NCI-H2029 treated with DMSO at 0.1 percent for 48 hours (cell line): ENCODE measurements at places on chromosomes 3 and 15.

DNA sequence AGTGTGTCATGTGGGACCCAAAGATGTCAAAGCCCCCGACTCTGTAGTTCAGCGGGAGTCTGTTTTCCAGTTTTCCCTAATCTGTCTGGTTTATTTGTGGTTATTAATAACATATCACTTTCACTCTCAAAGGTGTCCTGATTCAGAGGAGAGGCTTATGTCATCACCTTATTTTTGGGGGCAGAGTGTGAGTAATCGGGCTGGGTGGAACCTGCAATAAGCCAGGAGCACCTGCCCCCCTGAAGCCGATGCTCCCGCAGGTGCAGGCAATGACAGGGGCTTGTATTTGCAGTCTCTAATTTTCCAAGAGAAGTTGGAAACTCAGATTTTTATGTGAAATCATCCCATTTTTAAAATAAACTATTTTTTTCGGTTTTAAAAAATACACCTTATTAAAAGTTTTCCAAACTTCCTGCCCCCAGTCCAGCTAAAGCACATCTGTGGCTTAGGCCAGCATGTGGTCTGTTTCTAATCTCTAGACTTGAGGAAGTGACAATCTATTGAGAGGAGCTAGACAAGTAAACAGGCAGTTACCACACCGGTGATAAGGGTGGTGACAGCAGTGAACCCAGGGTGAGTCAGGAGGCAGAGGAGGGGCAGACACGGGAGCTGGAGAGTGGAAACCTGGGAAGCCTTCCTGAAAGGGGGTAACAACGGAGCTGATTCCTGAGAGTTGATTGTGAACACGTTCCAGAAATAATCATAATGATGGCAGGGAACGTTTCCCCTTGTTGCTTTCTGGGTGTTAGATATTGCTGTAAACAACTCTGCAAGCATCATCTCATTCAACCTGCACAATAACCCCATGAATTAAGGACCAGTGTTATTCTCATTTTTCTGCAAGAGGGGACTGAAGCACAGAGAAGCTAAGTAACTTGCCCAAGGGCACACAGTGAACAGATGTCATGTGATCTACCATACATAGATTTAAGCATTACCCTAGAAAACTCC, 37.2 kb downstream of the BHLHE40 start:
- DNase-seq, result no peak

GRCh38 chr3:29373131-29373680, 92.3 kb downstream of the RBMS3 start:
- no peak for DNase-seq

- DNase-seq, result no peak
Measured at GRCh38 chr15:48642795-48643194, 2.7 kb downstream of the FBN1 start.

- peak; percentile 41 for DNase-seq
Measured at GRCh38 chr3:14508966-14509795, 31.0 kb downstream of the GRIP2 start.

DNA sequence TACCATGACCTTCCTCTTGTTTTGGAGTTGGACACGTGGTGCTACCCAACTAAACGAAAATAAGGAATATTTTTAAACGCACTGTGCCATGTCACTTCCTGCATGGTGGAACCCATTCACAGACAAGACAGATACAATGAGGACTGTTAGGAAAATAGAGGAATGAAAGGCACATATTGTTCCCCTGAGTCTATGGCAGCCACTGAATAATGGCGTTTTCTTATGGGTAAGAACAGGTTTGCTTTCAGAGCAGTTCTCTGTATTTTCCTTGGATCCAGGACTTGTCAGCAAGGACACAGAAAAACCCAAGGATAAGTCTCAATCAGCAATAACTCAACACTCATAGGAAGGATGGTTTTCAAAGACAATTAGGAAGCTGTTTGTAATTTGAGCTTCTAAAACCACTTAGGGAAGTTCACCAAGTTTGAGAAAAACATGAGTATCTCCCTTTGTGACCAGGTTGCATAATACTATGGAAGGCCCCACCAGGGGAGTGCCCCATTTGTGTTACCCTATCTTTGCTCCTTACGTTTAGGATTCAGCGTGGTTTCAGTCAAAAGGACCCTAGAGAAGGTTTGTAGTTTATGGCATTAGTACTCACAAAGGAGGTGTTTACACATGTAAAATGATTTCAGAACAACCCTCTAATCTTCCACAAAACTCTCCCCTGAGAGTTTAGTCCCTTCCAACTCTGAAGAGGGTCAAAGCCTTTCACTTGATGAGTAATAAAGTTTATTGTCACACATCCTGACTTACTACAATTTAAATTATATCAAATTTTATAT, 487.2 kb upstream of the ATP11B start:
- DNase-seq, result no peak

DNA sequence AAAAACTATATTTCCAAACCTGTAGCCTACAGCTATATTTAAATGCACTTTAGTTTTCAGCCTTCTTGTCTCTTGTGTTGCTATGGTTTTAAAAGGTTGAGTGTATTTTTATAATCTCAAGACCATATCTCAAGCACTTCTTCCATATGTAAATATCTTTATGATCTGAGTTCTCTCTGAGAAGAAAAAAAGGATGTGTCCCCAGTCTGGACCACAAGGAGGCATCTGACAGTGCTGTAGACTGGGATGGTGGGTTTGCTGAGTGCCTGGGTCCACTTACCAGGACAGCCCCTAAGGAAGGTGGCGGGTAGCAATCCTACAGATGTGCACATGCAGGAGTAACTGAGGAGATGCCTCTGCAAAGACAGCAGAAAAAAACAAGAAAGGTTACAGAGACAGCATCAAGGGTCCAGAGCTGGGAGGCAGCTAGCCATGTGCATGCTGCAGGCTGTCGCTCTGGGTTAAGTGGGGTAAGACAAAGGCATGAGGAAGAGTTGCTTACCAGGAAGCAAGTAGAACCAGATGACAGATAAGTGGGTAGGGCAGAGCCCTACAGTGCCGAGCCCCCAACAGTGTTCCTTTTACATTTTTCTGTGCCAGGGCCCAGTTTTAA, 70.6 kb upstream of the SNRK start:
- DNase-seq, result no peak

DNA sequence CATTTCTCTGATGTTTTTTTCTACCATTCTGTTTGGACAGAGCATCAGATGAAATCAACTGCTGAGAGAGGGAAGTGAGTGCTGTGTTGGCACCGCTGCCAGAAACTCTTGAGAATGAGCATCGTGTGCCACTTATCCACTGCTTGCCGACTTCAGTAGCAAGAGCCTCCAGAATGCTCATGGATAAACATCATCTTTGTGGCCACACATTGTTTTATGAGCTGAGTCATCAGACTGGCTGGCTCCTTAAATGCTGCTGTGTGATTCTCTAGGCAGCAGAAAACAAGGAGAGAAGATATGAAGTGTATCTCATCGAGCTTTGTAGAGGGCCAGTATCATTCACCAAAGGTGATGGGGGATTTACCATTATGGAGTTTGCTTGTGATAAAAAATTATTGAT, 3.4 kb upstream of the DOCK3 start:
- peak; percentile 85 for DNase-seq

GRCh38 chr15:48718646-48719045, 73.1 kb upstream of the FBN1 start:
- no peak for DNase-seq

DNA sequence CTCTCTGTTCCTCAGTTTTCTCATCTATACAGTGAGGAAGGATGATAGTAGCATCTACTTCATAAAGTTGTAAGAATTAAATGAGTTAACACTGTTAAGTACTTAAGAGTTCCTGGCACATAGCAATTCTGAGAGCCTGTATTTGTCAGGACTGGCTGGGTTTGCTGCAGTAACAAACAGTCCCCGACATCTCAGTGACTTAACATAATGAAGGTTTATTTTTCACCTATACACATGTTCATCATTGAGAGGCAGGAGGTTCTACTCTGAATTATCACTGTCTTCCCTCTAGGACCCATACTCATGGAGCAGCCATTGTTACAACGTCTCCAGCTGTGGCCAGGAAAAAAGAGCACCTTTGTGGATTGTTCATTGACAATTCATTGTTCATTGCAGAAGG, 190.6 kb upstream of the PROK2 start:
- no peak for DNase-seq

DNA sequence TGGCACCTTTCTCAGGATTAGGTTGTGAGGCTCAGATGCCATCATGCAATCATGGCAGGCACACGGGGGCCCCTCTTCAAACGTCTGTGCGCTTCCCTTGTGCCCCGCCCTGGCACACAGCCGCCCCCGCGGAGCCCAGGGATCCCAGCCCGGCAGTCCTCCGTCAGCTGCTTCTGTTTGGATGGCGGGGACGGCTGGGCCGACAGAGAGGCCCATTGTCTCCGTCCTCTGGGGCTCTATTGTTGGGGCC, 849 bp upstream of the HDAC11 start:
- no peak for DNase-seq

DNA sequence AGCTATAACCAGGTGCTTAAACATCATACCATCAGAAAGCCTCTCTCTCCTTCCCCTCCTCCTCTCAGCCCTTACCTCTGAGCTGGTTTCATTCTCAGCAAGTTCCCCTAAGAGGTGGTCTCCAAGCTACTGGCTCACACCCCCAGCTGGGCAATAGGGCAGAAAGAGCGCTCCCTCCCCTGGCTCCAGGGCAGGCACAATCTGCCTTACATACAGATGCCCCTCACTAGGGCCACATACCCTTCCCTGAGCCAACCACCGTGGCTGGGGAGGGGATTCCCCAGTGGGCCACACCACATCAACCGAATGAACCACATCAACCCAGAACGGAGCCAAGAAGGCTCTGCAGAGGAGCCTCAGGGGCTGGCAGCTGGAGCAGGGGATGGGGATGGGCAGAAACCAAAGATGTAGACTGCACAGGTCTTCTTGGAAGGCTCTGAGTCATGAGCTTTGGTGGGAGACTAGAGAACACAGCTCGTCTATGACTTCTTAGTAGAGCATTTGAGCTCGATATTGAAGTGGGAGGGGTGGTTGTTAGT, 4.6 kb upstream of the FBLN2 start:
- DNase-seq, result no peak

DNA sequence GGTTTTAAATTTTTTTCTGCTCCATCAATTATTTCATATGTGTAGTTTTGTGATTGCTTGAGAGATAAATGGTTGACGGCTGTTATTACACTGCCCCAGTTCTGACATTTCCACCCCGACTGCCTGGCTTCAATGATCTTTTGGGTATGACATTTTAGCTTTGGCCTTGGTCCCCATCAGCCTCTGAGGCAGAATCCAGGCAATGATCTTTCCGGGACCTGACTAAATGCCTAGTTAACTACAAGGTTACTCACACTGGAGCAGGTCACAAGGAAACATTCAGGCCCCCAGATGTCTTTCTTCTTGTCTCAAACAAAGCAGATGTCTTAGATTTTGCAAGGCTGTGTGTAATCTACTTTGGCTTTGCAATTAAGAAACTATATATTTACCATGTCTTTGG, 61.1 kb upstream of the TMCO5A start:
- DNase-seq, result no peak

DNA sequence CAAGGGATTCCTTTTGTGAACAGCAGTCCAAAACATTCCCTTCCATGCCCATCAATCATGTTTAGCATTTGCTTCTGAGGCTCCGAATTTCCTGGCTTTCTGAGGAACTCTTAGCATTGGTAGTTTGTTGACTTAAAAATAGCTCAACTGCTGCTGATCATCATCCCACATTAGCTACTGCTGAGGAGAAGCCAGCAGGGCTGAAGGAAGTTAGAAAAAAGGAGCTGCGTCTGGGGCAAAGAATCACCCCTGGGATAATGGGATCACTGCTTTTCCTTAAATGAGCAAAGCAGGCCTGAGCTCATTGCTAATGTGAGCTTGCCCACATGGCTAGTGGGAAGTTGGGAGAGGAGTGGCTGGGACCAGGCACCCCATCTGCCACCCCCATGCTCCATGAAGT, 39.8 kb downstream of the CYP19A1 start:
- no peak for DNase-seq

- DNase-seq, result no peak
Measured at GRCh38 chr3:28173836-28174235, 67.6 kb upstream of the CMC1 start.

DNA sequence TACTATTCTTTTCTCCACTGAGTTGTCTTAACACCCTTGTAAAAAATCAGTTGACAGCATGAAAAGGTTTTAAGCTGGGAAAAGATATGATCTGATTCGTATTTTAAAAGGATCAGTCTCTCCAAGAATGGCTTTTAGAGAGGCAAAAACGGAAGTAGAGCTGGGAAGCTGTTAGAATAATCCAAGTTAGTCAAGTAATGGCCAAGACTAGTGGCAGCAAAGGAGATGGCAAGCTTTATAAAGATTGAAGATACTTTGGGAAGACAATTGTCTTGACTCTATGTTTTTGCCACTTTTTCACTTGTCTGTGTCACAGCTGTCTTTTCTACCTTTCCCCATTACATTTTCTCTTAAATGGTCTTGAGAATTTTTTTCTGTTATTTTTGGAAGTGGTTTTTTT, 243.5 kb upstream of the MANF start:
- no peak for DNase-seq

- no peak for DNase-seq
Measured at GRCh38 chr15:69916169-69916785, 181.4 kb downstream of the TLE3 start.

GRCh38 chr15:40323953-40324937, 753 bp downstream of the INAFM2 start:
- no peak for DNase-seq
